ENCODE measurements at places on chromosomes 4 and X. TPM values are rescaled to one million over a fixed set of nuclear protein-coding genes. Genes with fewer than 3 reads are reported as not detected.
A peak's percentile ranks its signal among the peaks of the same experiment; 100 is the strongest.

Gene CT45A5
- total RNA-seq = not detected

DNA sequence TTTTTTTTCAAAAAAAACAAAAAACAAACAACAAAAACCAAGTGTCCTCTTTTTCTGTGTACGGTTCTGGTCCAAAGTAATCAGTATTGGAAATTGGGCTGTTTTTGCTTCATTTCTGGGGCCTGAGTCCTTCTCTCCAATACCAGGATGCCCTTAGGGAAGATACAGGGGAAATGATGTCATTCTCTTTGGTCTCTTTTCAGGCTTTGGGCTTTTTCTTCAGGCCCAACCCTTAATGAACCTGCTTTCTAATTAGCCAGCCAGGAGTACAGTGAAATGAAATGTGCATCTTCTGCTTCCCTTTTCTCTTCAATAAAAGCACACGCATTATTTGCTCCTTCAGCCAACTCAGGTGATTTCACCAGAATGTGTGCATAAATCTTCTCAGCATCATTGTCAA, 52.6 kb upstream of the RBPJ start:
- DNase-seq = no peak

GRCh38 chr4:96912716-96913115, 1072.8 kb downstream of the PDHA2 start:
- no peak for DNase-seq

GRCh38 chr4:127656047-127656680, 23.4 kb downstream of the INTU start:
- no peak for DNase-seq

- no peak for DNase-seq
Observed at GRCh38 chr4:123401271-123402120, 4.9 kb downstream of the SPRY1 start.

- no peak for DNase-seq
Observed at GRCh38 chr4:121741751-121742150, 23.2 kb downstream of the SMIM43 start.

DNA sequence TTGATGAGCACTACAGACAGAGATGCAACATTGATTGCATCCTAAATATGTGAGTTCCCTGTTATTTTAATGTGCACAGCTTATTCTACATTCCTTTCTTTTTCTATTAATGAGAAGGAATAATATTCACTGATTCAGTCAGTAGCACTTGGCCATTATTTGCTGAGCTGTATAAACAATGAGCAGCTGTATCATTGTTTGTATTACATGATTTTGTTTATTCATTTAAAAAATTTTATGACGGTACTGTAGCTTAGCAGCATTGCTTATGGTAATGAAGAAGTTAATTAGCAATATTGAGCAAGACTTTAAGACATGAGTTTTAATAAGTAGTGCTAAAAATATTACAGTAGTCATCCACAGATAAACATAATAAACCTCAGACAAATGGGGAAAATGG, 582.0 kb downstream of the ADGRL3 start:
- DNase-seq = no peak

DNA sequence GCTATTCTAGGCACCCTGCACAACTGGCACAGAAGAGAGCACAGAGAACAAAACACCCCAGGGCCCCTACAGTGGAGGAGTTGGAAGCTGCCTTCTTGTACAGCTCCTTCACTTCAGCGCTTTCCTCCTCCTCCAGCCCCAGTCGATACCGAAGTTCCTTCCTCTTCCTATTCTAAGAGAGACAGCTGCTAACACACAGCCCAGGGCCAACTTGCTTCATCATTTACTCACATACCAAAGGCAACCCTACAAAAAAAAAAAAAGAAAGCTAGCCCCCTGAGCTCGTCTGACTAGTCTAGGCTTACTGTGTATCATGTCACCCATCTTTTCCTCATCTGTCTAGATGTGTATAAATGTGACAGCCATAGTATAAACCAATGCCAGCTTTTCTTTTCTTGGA, 64.5 kb downstream of the MID1 start:
- no peak for DNase-seq

Gene TXK
- total RNA-seq = 0.20 TPM

DNA sequence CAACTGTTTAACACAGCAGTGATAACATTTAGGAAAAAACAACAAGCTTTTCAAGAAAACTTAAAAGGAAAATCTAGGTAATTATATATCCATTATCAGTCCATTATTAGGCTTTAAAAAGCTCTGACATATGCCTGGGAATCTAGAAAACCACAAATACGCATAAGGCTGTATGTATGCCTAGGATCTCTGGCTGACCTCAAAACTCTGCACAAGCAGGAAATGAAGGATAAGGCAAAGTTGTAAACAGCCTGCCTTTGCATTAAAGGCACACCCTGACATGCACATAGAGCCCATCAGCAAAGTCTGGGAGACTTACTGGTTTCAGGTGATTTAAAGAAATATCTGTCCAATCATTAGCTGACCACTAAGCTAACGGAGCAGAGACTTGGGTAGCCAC, 14.0 kb downstream of the TIMP1 start:
- no peak for DNase-seq

Gene SASH3
- total RNA-seq = 1.8 TPM

DNA sequence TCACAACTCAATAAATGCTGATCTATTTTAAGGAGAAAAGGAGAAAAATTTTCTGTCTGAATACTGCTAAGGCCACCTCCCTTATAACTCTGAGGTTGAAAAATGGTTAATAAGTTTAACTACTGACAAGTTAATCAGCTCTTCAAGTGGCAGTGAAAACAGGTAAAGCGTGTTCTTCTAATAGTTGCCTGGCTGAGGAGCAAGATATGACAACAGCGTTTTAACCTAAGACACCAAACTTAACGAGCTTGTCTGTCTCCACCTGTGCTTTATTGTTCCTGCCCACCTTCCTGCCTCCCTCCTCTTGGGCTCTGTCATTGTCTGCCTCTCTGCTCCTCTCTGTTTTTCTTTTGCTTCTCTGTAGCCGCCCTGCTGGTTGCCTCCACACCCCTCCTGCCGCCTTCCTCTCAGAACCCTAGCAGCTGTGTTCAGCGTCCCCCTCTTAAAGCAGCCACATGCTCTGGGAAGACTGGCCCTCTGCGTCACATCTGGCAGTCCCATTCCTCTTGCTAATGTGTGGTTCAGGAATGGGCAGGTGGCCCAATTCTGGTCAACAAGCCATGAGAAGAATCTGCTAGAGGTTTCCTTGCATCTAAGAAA, 4.3 kb upstream of the TSPAN5 start:
- no peak for DNase-seq

Gene CFI
- total RNA-seq = 11.6 TPM

DNA sequence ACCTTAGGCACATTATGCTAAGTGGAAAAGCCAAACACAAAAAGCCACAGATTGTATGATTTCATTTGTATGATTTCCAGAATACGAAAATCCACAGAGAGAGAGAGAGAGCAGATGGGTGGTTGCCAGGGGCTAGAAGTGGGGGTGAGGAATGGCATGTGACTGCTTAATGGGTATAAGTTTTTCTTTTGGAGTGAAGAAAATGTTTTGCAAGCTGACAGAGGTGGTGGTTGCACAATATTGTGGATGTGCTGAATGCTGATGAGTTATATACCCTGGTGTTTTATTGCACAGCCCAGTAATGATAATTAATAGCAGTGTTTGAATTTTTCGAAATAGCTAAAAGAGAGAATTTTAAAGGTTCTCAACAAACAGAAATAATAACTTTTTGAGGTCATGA, 386.1 kb upstream of the HS3ST1 start:
- no peak for DNase-seq

GRCh38 chrX:24945009-24945408, 70.8 kb downstream of the ARX start:
- DNase-seq = no peak

Gene PSAPL1
- total RNA-seq = not detected

GRCh38 chrX:112163906-112164305, 81.3 kb upstream of the TRPC5 start:
- DNase-seq = no peak

DNA sequence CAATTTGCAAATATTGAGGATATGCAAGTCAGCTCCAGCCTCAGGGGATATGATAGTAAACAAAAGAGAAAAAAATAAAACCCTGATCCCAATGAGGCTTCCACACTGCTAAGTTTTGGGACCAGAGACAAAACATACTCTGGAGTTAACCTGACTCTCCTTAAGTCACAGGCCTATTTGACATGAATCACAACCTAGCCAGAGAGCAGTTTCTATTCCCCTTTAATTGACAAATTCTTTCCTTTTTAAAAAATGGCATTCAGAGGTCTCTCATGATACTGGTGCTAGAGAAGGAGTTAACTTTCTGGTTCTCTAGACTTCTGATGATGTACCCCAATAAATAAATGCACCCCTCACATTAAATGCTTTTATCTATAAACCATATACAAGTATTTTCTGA, 8.8 kb downstream of the ACSL1 start:
- no peak for DNase-seq

Gene FAM241A
- 11.3 TPM for total RNA-seq

GRCh38 chr4:14151101-14151500, 523.6 kb upstream of the BOD1L1 start:
- DNase-seq = no peak

GRCh38 chr4:41747230-41748055, 1.1 kb downstream of the PHOX2B start:
- DNase-seq = no peak

DNA sequence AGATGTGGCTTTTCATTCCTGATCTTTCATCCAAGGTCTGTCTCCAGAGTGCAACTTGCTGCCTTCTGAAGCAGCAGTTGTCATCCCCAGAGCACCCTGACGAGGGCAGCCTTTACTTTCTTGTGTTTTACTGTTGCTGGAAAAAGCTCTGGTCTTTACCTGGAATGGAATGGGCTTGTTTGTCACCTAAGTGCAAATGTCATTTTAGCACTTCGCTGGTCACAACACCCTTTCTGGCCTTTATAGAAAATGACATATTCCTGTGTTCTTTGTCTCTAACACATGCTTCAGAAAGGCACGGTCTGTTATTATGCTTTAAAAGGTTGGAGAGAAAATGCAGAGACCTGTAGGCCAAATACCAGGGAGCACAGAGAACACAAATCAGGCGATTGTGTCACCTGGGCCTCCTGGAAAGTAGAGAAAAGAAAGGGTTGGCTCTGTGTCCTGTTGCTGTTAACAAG, 332.7 kb upstream of the IGFBP7 start:
- DNase-seq = peak; percentile 62

Gene TEX11
- not detected for total RNA-seq

DNA sequence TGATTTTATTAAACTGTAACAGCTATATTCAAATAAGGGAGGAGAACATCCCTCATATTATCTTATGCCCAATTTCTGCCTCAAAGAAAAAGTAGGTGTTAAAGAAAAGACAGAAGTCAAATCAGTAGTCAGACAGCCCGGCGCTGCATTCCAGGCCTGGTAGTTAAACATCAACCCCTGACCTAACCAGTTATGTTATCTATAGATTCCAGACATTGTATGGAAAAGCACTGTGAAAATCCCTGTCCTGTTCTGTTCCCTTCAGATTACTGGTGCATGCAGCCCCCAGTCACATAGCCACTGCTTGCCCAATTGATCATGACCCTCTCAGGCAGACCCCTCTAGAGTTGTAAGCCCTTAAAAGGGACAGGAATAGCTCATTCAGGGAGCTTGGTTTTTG, 269.9 kb upstream of the GALNT7 start:
- DNase-seq = no peak

- no peak for DNase-seq
Observed at GRCh38 chr4:161919442-161920220, 244.2 kb downstream of the FSTL5 start.

DNA sequence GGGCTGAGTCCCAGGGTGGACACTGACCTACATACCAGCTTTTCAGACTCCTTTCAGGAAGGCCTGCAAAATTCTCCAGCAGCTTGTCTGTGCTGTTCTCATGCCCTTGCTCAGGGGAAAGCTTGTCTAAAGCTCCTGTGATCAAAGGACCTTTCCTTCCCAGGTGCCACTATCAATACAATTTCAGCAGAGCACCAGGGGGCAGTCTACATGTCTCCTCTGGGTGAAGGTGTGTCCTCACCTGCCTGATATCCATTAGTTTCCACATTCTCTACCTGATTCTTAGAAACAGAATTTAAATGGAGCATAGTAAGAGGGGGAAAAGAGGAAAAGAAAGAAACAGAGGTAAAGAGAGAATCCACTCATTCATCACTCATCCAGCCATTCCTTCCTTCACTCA, 114.2 kb downstream of the PPARGC1A start:
- DNase-seq = no peak

GRCh38 chr4:33161202-33161601, 2441.0 kb downstream of the PCDH7 start:
- DNase-seq = no peak

Gene HTN1
- not detected for total RNA-seq

DNA sequence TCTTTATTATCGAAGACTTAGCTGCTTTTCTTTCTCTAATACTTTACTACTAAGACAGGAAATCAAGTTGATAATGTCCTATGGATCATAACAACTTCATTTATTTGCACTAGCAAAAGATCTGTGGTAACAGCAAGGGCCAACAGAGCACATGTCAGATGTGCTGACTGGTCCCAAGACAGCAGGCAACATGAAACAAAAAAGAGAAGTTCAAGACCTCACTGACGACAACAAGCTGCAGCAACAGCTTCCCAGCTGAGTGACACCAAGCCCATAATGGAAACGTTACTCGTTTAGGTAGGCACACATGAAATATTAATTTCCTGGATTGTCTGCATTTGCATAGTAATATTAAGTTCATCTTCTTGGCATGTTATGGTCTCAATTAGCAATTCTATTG, 126.9 kb downstream of the UNC5C start:
- no peak for DNase-seq

- DNase-seq = no peak
Observed at GRCh38 chrX:19046343-19047215, 62.7 kb upstream of the PHKA2 start.

DNA sequence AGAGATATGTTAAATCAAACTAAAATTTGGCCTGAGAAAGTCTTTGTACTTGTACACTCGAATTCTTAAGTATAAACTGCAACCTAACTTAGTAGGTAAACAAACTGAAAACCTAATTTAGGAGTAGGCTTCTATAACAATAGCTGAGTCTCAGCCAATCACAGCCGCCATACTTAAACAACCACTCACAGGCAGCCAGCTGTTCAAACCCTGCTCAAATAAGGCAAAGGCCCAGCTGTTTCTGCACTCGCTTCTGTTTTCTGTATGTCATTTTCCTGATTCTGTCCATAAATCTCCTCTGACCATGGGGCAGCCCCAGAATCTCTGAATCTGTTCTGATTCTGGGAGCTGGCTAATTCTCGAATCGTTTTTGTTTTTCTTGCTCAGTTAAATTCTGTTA, 7.8 kb upstream of the PLS3 start:
- DNase-seq = no peak

Gene PABPC4L
- total RNA-seq = 0.89 TPM

DNA sequence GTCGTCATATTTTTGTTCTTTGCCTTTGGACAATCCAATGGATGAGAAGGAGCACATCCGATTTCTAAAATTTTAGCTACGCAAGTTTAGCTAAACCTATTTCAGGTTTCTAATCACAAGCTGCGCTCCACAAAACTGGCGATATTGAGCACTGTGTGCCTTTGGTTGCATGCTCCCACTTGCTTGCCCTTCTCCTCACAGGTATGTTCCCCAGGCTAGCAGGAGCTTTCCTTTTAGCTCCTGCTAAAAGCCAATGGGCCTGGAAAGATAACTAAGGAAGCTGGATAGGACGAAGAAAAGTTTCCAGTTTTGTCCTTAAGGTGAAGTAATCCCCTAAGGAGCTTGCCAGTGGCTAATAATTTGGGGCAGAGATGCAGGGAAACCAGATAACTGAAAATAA, 975.2 kb downstream of the FSTL5 start:
- no peak for DNase-seq
